Tibial nerve (tissue), 4 donors: ENCODE measurements at places on chromosomes 4 and X. TPM values are rescaled to one million over a fixed set of nuclear protein-coding genes. Genes with fewer than 3 reads are reported as not detected.

Gene CXorf65
- total RNA-seq = not detected

Gene GPR50
- total RNA-seq = not detected

Gene DMRTC1
- not detected for total RNA-seq

Gene AADAT
- total RNA-seq = 7.6 TPM

Gene CXCL9
- total RNA-seq = 0.84 TPM

Gene PPP1R2C
- not detected for total RNA-seq

Gene CXCL13
- 5.9 TPM for total RNA-seq

Gene CXCL11
- not detected for total RNA-seq

Gene NDUFC1
- total RNA-seq = 40.4 TPM

Gene MYOZ2
- 0.30 TPM for total RNA-seq

Gene TEX13C
- total RNA-seq = 0.21 TPM
